ENCODE measurements at places on chromosomes 11 and 22.
A peak's percentile ranks its signal among the peaks of the same experiment; 100 is the strongest.

DNA sequence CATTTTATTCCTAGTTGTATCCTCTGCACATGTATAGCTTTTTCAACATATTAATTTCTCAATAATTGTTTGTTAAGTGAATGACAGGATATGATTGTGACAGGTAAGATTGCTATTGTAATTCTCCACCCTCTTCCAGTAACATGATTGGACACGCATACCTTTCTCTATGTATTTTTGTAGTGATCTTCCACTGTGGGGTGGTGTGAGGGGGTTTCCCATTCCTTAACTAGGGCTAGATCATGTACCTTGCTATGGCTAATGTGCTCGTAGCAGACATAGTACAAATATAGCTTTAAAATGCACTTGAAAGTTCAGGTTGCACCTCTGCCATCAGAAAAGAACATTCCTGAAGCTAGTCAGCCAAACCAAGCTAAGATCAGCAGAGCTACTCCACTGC is 2392.8 kb upstream of the RAG2 start:
- DNase-seq = no peak

DNA sequence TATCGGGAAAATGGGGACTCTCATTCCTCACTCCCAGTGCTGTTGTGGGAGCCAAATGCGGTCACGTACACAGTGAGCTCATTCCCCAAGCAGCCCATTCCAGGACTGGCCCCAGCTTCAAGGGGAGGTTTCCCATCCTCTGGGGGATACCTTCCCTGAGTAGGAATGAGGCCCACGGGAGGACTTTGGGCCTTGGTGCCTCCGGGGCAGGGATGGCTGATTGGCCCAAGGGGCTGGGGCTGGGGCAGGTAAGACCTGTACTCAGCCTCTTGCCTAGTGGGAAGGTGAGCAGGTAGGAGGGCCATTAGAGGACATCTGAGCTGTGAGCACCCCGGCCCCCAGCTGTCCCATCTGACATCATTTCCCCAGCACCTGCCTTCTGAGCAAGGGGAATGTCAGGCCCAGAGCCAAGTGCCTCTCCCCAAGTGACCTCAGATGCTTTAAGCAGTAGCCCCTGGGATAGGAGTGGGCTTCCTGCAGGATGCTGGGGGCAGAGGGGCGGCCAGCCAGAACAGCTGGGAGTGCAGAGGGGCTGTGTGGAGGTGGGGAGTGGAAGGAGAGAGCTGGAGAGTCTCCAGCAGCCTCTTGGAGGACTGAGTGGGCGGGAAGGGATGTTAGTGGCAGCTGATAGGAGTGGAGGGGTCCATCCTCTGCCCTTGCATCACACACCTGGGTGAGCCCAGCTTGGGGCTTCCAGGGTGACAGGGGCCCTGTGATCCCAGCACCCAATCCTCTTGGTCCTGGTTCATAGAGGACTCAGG is 58.4 kb downstream of the CD82 start:
- DNase-seq = peak; percentile 63

DNA sequence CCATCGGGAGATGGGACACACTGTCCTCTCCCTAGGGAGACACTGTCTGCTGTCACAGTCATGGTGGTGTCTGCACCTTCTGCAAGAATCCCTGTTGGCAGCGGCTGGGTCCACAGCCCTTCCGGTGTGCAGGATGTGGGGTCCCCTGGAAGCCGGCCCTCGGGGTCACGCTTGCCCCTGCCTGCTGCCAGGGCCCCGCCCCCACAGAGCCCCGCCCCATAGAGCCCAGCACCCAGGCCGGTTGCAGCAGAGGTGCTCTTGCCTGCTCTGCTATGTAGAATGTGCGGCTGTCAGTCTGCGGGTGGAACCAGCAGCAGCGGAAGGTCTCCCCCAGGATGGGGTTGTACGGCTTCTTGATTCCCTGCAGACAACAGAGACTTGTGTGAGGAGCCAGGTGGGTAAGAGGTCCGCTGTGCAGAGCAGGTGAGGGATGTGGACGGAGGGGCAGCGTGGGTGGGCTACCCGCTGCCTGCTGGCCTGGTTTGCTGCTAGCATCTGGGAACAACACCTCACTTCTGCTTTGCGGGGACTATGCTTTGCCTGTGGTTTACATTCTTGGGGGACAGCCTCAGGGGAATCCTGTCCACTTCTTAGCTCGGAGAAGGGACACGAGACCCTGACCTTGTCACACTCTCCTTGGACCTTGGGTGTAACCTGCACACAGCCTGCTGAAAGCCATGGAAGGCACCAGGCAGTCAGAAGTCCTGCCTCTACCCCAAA is 44.9 kb upstream of the CARS1 start:
- DNase-seq = no peak

GRCh38 chr22:41523464-41524221 is 20.6 kb downstream of the POLR3H start:
- DNase-seq = no peak

GRCh38 chr11:59417023-59417422 is 9.2 kb downstream of the OR5A2 start:
- no peak for DNase-seq

GRCh38 chr11:45078236-45079074 is 68.0 kb upstream of the PRDM11 start:
- no peak for DNase-seq

- peak; percentile 40 for DNase-seq
Measured at GRCh38 chr11:84648471-84648870, 978.7 kb downstream of the DLG2 start.

Data from NCI-H146 (cell line).